ENCODE measurements at places on chromosomes 2 and 18.

GRCh38 chr2:84939426-84940087 lies 31.4 kb upstream of the KCMF1 start:
- peak; percentile 66 for DNase-seq

DNA sequence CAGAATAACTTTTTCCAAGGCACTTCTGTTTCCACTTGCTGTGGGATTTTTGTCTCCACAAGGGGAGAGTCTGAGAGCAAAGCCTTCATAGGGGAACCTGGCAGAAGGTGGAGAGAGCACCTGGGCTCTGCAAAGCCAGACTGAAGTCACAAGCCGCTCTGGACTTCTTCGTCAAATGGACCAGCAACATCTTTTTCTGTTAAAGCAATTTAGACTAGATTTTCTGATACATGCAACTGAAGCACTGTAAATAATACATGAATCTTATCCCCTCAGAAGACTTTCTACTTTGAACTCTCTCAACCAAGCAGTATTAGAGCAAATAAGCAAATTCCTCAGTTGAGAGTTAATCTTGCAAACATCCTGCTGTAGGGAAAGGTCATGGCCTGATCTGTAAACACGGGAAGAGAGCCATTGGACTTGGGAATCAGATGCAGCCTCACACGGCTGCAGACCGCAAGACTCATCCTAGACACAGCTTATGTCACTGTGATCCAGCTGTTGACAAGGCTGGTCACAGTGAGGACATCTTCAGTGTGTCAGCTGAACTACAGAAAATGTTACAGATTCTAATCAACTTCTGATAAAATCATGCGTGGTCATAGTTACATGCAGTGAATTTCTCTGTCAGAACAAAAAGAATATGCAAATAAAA lies 3.2 kb downstream of the SH3YL1 start:
- no peak for DNase-seq

- no peak for DNase-seq
Measured at GRCh38 chr2:136238286-136239078, 120.5 kb upstream of the CXCR4 start.

GRCh38 chr2:219560037-219560892 lies 11.1 kb downstream of the OBSL1 start:
- no peak for DNase-seq

- DNase-seq = no peak
Measured at GRCh38 chr2:159455330-159455918, 160.9 kb downstream of the BAZ2B start.
